ENCODE measurements at places on chromosomes 4 and X.
A peak's percentile ranks its signal among the peaks of the same experiment; 100 is the strongest.

DNA sequence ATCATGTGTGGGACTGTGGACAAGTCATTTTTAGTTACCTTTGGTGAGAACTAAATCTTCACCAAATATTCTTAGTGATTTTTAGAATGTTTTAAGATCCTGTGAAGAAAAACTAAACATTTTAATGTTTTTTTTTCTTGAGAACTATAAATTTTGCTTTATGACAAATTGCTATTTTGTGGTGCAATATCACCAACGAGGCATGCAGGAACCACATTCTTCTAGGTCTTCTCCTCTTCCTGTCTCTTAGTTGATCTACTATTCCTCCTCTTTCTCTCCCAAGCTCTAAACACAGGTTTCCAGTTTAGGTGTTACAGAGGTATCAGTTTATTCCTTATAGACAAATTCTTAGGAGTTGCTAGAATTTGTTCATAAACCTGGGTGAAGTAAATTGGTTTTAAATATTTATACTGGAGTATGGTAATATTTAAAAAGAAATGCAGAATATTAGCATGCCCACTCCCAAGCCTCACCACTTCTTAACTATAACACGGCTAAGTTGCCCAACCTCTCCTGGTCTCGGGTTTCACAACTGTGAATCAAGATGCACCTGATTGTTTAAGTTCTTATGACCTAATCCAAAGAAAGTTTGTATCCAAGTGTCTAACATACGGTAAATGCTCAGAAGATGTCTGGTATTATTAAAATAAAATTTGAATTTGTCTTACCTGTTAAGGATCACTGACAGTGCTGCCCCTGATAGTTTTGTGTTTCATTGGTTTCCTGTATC, 56.5 kb upstream of the CLNK start:
- DNase-seq = no peak

- no peak for DNase-seq
These were observed 10.4 kb upstream of the DCLK2 start for GRCh38 chr4:150067859-150068258.

DNA sequence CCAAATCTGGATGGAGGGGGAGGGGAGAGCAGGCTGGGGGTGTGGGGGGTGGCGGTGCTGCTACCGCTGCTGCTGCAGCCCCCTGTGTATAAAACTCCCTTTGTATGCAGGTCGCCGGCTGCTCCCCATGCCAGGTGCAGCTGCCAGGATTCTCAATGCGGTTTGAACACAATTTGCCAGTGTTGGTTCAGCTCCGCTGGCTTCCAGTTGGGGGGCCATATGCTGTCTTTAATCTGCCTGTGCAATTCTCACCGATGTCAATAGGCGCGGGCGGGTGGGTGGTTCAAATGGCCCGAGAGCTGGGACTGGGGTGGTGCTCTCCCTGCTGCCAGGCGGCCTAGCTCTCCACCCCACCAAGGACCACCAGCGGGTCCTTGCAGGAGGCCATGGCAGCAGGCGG, 257.6 kb downstream of the BCOR start:
- no peak for DNase-seq

GRCh38 chr4:40514497-40514951, 115.1 kb downstream of the RBM47 start:
- no peak for DNase-seq

DNA sequence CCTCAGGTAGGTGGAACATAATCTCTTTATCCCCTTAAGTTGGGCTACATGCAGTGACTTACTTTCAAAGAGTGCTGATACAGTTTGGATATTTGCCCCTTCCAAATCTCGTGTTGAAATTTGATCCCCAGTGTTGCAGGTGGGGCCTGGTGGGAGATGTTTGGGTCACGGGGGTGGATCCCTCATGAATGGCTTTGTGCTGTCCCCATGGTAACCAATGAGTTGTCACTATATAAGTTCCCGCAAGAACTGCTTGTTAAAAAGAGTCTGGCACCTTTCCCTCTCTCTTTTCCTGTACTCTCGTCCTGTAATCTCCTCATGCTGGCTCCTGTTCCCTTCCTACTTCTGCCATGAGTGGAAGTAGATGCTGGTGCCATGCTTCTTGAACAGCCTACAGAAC, 71.3 kb downstream of the GLRA3 start:
- DNase-seq = no peak

GRCh38 chr4:145035494-145036136, 62.4 kb downstream of the ANAPC10 start:
- DNase-seq = no peak

- no peak for DNase-seq
These were observed 1.0 kb upstream of the ANKRD17 start for GRCh38 chr4:73259571-73260090.

DNA sequence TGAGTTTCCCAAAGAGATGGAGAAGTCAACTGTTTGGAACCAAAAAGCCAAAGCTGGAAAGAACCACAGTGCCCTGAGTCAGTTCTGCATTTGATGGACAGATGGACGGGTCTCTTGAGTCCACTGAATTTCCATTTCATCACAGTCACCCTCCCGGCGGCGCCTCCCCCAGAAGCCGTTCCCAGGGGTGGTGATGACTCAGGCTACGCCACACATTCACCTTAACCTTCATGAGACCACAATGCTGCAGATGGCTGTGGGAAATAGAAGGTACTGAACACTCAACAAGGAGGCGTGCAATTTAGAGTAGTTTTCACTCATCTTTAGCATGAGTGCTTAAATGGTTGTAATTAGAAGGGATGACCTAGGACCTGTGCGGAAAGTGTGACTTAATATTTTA, 61.3 kb downstream of the STOX2 start:
- DNase-seq = peak; percentile 42

- DNase-seq = no peak
These were observed 369.5 kb downstream of the UBE2NL start for GRCh38 chrX:144253356-144253755.

DNA sequence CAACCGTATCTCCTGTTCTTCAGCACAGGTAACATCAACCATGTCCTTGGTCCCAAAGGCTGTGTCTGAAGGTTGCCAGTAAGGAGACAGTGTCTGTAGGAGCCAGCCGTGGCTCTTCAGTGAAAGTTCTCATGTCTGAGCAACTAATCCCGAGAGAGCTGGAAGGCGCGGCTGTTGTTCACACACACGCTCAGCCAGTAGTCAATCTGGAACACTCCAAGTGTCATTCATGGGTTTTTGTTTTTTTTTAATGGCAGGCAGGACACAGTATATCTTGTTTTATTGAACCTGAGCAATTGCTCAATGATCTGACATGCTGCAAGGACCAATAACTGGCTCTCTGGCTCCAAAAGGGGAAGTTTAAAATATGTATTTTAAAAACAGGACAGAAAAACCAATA, 48.4 kb upstream of the MAP3K15 start:
- no peak for DNase-seq

DNA sequence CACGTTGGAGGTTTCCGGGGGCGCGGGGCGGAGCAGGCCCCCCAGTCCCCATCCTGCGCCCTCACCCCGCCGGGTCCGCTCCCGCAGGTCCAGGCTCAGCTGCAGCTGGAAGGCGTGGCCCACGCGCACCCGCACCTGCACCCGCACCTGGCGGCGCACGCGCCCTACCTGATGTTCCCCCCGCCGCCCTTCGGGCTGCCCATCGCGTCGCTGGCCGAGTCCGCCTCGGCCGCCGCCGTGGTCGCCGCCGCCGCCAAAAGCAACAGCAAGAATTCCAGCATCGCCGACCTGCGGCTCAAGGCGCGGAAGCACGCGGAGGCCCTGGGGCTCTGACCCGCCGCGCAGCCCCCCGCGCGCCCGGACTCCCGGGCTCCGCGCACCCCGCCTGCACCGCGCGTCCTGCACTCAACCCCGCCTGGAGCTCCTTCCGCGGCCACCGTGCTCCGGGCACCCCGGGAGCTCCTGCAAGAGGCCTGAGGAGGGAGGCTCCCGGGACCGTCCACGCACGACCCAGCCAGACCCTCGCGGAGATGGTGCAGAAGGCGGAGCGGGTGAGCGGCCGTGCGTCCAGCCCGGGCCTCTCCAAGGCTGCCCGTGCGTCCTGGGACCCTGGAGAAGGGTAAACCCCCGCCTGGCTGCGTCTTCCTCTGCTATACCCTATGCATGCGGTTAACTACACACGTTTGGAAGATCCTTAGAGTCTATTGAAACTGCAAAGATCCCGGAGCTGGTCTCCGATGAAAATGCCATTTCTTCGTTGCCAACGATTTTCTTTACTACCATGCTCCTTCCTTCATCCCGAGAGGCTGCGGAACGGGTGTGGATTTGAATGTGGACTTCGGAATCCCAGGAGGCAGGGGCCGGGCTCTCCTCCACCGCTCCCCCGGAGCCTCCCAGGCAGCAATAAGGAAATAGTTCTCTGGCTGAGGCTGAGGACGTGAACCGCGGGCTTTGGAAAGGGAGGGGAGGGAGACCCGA, 14.0 kb downstream of the SHOX start:
- no peak for DNase-seq

DNA sequence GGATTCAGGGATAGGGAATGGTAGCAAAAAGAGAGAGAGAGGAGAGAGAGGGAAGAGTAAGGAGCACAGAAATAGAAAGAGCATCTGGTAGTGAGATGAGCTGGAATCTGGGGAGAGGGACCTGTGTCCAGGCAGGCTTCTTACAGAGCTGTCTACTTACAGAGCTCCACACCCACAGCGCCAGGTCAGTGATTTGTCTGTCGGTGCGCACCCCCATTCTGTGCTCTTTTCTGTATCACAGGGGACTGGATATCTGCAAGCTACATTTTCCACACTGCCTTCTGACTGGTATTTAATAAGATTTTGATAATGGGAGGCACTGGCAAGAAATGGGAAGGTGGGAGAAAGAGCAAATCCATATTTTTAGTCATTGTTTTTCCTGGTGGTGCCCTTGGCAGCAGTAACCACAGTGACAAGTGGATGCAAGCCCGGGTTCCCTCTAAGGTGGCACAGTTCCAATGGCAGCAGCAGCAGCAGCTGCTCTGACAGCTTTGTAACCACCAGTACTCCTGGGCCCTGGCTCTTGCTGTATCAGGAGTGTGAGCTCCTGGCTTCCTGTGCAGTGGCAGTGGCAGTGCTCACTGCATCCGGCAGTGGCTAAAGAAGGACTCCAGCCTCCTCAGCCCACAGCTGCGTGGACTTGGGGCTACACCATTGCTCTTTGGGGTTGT, 300.5 kb downstream of the TRIML1 start:
- no peak for DNase-seq

GRCh38 chr4:87122252-87122651, 98.2 kb downstream of the KLHL8 start:
- no peak for DNase-seq

GRCh38 chr4:144357975-144358374, 217.5 kb upstream of the GYPA start:
- no peak for DNase-seq

GRCh38 chr4:39166669-39167068, 15.7 kb upstream of the WDR19 start:
- DNase-seq = no peak

DNA sequence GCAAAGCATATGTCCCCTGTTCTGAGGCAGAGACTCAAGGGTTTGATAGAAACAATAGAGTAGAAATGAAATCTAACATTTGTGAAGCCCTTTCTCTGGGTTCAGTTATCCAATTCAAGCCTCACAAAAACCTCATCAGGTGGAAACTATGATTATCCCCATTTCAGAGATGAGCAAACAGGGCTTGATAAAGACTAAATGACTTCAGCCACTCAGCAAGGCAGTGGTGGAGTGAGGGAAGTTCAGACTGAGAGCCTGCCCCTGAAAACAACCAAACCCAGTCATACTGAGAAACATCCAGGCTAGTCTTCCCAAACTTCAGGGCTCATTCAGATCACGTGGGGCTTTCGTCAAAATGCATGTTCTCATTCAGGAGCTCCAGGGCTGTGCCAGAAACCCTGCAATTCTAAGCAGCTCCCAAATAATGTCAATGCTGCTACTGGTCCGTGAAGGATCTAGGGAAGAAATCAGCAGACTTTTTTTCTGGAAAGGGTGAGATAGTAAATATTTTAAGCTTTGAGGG, 109.6 kb upstream of the KIT start:
- DNase-seq = no peak

GRCh38 chrX:119251386-119251785, 15.3 kb downstream of the PGRMC1 start:
- DNase-seq = no peak

DNA sequence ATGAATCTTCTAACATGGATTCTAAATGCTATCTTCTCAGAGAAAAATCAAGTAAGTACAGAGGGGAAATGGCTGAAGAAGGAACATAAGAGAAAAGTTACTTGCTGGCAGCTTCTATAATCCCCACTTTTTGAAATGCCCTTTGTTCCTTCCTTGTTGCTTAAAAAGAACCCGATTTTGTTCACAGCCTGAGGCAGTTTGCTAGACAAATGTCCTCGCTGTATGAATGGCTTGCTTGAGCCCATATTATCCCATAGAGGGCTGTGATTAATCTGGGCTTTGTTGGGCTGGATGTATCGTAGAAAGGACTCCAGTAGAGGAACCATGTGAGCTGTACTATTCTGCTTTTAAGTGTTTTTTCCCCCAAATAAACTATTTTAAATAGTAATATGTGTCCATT, 134.3 kb upstream of the FGF13 start:
- no peak for DNase-seq

- no peak for DNase-seq
These were observed 746 bp downstream of the PPAT start for GRCh38 chr4:56434599-56435139.

DNA sequence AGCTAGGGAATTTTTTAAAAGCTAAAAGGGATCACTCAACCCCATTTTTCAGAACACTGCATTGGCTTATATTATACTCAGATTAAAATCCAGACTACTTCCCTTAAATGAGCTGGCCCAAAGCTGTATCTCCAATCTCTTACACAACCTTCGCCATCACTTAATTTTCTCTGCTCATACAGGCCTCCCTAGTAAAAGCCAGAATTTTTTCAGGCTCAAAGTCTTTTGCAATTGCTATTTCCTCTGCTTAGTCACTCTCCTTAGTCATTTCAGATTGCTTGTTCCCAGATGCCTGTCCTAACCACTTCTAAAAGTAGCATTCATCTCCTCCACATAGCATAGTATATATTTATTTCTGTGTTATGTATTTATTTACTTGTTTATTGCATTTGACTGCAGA, 1587.9 kb upstream of the ADGRL3 start:
- no peak for DNase-seq

DNA sequence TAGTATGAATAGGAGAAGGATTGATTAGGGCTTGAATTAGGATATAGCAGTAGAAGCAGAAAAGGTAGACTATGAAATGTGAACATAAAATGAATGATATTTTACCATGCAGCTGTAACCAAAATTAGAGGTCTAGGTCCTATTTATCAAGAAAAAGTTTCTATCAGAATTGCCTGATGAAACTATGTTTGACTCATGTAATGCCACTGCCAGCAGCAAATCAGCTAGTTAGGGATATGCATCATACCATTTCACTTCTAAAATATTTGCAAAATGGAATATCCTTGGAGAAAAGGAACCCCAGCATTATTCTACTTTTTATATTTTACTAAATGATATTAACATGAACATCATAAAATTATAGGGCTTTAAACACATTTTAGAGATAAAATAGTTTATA, 188.4 kb downstream of the WDFY3 start:
- no peak for DNase-seq

GRCh38 chr4:97252615-97253154, 890.6 kb downstream of the STPG2 start:
- DNase-seq = no peak

DNA sequence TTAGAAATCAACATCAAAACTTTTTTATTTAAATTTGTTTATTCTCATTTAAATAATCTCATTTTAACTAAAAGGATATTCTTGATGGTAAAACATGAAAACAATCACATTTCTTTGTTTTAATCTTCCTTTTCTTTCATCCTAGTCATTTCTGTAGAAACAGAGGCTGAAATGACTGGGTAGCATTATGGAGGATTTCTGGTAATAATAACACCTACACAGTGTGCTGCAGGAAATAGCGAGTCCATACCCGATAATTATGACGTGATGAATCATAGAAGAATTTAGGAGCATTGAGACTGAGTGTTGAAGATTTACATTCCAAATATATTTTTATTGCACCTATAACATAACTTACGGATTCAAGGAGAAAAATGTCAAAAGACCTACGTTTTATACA, 31.4 kb upstream of the BBS12 start:
- DNase-seq = no peak

All from CD14-positive monocyte (primary cell).